ENCODE measurements at places on chromosomes 7 and 10.

DNA sequence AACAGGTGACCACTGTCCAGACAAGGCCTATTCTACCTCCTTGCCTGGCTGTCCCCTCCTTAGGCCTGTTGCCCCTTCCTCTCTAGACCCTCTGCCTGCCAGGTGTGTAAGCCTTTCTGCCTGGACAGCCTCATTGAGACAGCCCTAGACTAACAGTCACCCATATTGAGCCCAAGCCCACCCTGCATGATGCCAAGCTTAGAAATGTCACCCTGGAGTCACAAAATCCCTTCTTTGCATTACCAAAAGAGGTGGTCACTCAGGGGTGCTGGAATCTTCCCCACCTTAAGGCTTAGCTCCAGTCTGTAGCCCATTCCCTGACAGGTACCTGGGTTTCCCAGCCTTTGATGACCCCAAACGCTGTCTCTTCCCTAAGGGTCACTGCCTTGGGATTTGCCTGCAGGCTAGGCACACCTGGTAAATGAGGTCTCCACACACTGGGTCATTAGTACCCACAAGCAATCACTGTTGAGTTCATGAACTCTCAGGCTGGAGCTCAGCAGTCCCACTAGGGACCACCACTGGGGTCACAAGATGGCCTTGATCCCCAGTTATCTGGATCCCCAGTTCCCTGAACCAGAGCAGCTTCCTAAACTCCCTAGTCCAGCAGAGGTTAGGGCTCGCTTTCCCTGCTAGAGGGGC, 54.9 kb upstream of the CAMK2B start:
- DNase-seq, result no peak

DNA sequence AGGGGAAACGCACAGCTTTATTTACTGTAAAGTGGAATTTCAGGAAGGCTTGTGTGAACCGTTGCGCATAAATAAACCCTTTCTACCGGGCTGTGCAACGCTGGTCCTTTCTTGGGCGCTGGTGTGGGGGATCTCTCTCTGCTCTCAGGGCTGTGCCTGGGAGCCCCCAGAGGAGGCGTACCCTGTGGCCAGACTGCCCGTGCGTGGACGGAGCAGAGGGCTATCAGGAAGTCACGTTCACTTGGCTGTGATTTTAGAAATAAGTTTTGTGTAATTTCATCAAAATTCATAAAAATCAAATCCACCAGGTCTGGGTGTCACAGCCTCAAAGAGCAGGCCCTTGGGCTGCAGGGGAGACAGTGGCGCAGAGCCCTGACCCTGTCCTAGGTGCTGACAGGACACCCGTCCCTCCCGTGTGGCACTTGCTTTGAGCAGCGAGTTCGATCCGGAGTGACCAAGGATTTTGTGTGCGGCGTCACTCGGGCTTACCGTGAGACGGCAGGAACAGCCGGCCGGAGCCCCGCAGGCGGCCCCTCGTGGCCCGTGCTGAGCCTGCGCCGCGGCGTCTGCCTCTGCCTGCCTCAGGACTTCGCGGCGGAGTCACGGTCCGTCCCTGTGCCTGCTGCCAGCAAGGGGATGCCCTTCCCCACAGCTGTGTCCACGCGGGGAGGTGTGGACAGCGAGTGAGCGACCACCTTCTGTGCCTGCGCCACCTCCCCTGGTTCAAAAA, 20.2 kb downstream of the GET4 start:
- no peak for DNase-seq

DNA sequence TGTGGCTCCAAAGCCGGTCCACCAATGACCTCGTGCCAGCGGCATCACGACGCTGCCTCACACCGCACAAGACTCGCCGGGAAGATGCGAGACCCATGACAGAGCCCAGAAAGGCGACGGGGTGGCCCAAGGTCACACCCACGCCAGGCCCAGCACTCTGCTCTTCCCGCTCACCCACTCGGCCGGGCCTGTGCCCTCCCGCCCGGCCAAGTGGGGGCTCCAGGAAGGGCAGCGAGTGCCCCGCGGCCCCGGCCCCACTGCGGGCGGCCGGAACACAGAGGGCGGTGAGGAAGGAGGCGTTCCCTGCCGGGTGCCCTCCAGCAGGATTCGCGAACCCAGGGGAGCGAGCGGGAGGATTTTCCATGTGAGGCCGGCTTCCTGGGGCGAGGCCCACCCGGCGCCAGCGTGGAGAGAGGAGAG, 56.3 kb downstream of the PDGFA start:
- no peak for DNase-seq

- no peak for DNase-seq
Observed at GRCh38 chr10:63173468-63174232, 40.5 kb downstream of the NRBF2 start.

- DNase-seq, result no peak
Observed at GRCh38 chr10:21364196-21365114, 161.0 kb downstream of the SKIDA1 start.

DNA sequence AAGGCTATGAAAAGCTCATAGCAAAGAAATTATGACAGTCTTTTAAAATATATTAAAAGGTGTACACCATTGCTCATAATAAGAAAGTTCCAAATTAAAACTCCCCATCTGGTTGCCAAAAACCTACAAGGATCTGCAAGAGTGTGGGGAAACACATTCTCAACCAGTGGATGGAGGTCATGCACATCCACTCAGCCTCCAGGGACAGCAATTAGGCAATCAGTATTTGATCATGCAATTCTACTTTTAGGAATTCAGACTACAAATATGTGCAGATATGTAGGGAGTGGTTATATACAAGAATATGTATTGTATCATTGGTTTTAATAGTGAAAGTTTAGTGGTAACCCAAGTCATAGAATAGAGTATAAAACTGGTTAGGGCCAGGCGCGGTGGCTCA, 157.8 kb downstream of the FGFR2 start:
- no peak for DNase-seq

DNA sequence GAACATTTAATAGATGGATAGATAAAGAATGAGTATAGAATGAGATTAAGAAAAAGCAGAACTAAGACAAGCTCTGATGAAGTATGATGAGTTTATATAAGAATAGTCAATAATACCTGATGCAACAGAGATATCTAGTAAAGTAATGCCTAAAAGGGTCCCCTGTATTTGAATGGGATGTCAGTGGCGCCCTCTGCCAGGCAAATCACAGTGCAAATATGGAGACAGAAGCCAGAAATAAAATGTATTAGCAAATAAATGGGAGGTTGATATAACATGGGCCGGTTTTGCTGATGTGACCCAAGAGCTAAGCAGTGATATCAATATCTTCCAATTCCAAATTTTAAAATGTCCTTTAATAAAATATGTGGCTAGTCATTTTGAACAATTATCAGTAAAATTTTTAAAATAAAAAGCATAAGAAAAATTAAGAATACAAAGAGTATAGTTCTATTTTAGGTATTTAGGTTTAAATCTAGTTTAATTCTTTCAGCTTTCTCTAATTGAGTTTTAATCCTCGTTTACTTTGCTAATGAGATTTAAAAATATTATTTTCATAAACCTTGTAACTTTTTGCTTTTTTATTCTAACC, 62.6 kb downstream of the ADK start:
- peak; percentile 69 for DNase-seq

- no peak for DNase-seq
Observed at GRCh38 chr7:127937066-127937680, 94.1 kb downstream of the LRRC4 start.

DNA sequence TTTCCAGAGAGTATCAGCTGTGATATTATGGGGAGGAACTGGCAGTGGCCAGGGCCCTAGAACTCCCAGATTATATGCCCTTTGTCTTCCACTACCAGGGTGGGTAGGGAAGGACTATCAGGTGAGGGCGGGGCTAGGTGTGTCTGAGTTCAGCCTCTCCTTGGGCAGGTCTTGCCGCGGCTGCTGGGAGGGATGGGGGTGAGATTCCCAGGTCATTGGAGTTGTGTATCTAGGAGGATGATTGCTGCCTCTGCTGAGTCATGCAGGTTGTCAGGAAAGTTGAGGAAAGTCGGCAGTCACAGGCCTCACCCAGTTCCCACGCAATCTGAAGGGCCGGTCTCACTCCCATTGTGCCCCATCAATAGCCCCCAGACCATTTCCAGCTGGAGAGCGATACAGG, 185.2 kb downstream of the DKK1 start:
- DNase-seq, result no peak

DNA sequence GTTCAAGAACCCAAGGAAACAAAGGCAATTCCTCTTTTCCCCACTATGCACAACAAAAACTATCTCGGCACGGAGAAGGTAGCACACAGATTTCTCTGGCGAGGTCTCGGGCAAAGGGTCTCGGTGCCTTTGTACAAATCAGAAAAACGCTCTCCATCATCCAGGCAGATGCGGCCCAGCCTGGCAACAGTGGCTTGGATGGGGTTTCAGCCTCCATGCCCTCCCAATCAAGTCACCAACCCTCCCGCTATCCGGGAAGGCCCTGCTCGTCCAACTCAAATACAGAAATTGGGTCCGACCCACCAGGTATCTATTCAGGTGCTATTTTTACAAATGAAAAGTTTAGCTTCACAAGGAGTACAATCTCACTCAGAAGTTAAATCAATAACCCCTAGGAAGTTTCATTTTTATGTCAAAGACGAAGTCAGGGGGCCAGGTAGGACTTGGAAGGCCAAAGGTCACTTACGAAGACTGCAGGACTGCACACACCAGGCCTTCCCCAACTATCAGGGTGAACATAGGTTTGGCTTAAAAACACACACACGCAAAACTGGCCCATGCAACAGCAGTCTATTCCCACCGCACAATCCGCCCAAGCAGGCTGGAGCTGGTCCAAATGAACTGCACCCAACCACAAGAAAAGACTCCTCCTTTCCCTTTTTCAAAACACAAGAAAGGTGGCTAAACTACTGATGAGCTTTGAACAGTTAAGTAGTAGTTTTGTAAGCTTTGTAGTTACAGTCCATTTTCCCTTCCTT, 43.0 kb downstream of the GNA12 start:
- DNase-seq, result no peak

- no peak for DNase-seq
Observed at GRCh38 chr10:106513352-106513771, 651.1 kb downstream of the SORCS1 start.

DNA sequence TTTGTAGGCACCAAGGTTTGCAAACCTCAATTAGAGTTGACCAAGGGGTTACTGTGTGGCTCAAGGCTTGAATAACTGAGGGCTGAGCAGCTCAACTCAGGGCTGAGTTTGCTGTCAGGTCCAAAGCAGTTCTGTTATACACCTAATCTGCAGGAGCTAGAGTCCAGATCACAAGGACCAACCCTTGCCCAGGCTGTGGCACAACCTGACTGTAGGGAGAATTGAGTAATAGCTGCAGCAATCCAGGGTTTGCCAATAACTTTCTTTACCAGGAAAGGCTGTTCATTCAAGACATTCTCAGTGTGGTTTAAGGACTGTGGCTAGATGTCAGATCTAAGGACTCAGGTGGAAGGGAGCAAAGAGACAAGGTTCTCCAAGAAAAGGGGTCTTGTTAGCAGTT, 115.6 kb upstream of the IMMP2L start:
- DNase-seq, result no peak

- no peak for DNase-seq
Observed at GRCh38 chr7:29563590-29564495, at the start of gene PRR15. TSS of gene PRR15 (plus strand) at chr7:29563835. CDS start at chr7:29566330, 2,495 bp downstream.

Data from CD8-positive, alpha-beta T cell (primary cell).